Stimulated activated CD4-positive, alpha-beta T cell treated with anti-CD3 and anti-CD28 coated beads, Interleukin-1b, Interleukin-23, amount 100 ng/mL, for 24 hours (primary cell): ENCODE measurements at places on chromosomes 1 and 21.

GRCh38 chr1:32071758-32072621 is 749 bp upstream of the TMEM39B start:
- DNase-seq: no peak

DNA sequence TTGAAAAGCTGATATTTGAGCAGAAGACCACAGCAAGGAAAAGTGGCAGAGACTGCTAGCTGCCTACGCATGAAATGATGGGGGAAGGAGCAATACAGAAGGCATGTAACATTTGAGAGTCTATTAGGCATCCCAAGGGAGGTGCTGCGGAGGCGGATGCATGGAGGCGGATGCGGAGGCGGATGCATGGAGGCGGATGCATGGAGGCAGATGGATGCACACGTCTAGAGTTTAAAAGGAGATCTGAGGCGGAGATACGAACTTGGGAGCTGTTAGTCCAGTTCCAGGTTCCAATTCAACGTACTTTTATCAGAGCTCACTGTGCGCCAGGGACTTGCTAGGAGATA is 744 bp upstream of the DDX20 start:
- DNase-seq: no peak

DNA sequence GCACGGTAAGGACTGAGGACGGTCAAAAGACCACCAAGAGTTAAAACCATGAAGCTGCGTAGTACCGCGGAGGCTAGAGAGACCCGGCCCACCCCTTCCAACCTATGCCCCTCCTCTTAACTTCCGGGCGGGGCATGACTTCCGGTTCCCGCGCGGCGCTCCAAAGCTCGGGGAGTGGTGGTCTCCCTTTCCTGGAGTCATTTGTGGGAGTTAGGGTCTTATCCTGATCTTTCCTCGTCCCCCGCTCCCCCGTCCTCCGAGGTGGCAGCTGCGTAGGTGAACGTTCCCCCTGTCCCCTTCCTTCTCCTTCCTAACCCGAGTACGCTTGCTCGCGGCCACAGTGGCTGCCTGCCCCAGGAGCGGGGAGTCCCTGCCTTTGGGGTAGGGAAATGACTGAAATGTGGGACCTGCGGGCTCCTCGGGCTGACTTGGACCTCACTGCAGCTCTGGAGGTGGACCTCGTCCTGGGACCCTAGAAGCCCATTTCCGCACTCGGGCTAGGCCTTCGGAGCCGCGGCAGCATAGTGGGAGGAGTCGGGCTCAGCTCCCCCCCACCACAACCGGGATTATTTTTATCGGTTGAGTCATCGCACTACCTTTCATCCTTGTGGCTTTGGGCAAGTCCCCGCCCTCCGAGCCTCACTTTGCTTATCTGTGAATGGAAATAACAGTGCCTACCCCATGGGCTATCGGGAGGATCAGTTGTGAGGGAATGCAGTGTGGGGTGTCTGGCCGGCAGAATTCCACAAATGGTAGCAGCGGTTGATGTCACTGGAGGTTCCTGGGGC is 24.1 kb downstream of the CELA3A start:
- peak; percentile 72 for DNase-seq

DNA sequence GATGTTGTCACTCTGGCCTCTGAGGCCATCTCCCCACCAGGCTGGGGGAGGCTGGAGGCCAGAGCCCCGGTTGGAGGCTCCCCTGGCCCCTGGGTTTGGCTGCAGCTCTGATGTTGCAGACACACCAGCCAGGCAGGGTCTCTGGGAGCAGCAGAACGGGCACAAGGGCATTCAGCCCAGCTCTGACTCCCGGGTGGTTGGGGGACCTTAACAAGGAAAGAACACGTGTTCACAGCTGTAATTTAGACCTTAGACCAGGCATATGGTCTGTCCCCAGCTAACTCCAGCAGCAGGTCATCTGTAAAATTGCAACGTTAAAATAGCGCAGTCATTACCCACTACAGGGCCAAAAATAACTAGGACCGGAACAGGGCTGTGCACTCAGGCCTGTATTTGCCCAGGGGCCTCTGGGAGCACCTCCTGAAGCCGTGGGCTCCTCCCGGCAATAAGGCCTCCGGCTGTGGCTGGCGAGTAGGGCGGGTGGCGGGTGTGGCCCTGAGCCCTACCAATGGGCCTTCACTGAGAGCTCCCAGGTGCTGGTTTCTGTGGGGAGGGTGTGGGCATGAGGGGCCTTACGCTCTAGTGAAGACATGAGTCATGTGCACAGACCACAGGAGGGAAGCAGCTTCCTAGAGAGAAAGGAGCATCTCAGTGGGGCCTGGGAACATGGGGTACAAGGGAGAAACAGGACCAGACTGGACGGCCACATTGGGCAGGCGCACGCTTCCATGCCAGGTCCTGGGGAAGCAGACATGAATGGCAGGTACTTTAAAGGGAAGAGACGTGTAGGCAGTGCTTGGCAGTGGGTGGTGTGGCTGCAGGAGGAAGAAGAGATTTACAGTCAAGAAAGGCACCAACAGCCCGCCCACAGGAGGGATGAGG is 6.1 kb downstream of the LDLRAP1 start:
- peak; percentile 30 for DNase-seq
